Stimulated activated CD8-positive, alpha-beta memory T cell treated with anti-CD3 and anti-CD28 coated beads, Interleukin-4, amount 100 ng/mL, for 24 hours (primary cell): ENCODE measurements at places on chromosomes 4 and X.

GRCh38 chr4:10054571-10055041 is 33.3 kb upstream of the SLC2A9 start:
- DNase-seq = no peak

DNA sequence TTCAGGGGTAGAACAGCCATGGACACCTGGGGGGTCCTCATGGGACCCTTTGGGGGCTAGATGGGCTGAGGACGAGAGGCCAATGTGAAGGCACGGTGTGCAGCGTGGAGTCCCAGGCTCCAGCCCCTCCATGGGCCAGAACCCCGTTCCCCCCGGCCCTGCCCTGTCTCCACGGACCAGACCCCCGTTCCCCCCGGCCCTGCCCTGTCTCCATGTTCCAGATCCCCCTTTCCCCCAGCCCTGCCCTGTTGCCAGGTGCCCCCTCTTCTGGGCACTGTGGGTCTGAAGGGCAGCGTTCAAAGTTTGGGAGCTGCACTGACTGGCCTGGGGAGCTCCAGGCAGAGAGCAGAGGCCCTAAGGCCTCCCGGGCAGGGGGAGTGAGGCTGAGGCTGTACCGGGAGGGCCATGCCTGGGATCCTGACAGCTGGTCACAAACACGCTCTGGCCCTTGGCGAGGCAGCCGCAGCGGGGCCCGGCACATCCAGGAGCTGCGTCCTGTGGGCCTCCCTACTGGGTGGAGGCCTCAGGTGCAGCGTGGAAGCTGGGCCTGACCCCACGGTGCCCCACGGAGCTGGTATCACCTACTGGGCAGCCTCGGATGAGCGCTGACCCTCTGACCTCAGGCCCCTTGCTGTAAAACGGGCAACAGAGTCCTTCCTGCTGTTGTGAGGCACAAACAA is 8.9 kb downstream of the DGKQ start:
- DNase-seq = no peak

DNA sequence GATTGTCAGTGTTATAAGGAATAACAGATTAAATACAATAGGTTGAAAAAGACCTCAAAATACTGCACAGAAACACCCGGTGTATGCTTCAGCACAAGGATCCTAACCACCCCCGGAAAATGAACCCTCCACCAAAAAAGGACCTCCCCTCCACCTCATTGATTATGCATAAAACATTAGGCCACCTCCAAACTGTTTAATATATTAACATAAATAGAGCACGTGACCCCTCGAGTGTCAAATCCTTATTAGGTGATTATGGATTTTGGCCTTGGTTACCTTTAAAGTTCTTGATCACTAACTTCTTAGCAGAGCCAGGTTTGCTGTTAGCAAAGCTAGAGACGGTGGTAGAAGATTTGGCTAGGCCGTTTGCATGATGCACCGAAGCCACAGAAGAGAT is 958 bp downstream of the CUL4B start:
- DNase-seq = no peak

DNA sequence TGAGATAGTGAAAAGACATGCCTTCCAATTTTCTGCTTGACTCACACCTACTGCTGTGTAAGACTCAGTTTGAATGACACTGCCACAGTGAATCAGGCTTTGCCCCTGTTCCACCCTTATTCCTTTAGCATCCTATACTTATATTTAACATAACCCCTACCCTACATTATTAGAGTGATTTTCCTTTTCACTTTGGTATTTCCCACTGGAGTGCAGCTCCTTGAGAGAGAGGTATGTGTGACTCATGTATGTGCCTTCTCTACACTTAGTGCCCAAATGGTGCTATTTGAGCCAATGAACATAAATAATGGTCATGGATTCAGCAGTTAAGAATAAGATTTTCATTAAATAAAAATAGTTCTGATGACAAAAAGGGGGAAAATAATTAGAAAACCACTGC is 69.5 kb downstream of the RRAGB start:
- DNase-seq = no peak

DNA sequence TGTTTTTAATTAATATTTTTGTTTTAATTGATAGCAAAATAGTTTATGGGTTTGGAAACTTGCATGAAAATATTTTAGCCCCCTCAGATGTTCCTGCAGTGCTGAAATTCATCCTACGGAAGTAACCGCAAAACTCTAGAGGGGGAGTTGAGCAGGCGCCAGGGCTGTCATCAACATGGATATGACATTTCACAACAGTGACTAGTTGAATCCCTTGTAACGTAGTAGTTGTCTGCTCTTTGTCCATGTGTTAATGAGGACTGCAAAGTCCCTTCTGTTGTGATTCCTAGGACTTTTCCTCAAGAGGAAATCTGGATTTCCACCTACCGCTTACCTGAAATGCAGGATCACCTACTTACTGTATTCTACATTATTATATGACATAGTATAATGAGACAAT is 40.4 kb downstream of the MAP7D3 start:
- no peak for DNase-seq

- no peak for DNase-seq
Observed at GRCh38 chr4:78484574-78484973, 67.0 kb upstream of the ANXA3 start.

DNA sequence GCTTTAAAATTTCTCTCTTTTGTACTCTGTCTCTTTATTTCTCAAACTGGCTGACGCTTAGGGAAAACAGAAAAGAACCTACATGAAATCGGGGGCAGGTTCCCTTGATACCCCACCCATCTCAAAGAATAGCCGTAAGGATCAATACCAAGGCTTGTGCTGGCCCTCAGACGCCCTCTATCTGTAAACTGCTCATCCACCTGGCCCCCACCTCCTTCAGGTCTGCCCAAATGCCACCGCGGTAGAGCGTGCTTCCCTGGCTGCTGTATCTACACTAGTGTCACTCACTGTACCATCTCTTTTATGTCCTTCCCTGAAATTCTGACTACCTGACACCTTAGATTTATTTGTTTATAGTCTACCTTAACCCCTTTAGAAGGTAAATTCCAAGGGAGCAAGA is 62.8 kb downstream of the SMIM20 start:
- DNase-seq = no peak

- DNase-seq = no peak
Observed at GRCh38 chr4:33482773-33483172, 2761.5 kb downstream of the ARAP2 start.

DNA sequence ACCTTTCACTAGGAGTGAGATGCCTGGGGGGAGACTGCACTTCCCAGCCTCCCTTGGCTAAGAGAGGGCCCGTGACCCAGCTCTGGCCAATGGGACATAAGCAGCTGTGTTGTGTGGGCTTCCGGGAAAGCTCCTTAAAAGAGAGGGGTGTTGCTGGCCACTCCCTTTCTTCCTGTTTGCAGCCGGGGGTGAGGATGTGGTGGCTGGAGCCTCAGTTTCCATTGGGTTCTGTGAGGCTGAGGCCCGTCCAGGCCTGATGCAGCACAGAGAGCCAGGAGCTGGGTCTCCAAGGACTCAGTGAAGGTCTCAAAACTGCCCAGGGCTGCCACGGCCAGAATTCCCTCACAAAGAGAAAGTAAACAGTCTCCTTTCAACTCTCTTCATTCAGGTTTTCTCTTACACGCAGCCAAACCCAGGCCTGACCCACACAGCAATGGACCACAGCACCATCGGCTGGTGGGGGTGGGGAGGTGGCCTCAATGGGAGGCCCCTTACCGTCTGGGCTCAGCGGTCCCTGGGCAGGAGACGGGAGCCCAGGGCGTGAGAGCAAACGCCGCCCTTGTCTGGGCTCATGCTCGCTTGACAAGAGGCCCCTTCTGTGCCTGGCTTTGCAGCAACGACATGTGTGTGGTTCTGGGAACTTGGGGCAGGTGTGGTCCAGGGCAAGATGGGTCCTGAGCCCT is 6.6 kb downstream of the NKX1-1 start:
- no peak for DNase-seq

- DNase-seq = no peak
Observed at GRCh38 chrX:68832101-68832416, 3.2 kb downstream of the EFNB1 start.

- DNase-seq = no peak
Observed at GRCh38 chr4:38036548-38036947, 76.3 kb downstream of the PTTG2 start.

DNA sequence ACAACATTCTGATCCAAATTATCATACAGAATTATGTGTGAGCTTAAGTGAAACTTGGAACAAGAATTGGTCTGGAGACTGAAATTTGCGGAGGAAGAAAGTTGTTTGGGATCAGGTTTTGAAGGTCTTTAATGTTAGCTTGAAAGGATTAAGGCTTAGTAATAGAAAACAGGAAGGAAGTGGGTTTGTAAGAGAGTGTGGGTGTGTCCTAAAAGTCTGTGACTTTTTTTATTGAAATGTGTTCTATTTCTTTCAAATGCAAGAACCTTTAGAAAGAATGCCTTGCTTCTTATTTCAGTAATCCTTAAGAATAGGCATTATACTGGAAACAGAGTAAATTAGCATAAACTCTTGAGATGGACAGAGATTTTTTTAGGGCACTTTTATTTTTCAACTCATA is 198.0 kb downstream of the GALNTL6 start:
- DNase-seq = no peak

DNA sequence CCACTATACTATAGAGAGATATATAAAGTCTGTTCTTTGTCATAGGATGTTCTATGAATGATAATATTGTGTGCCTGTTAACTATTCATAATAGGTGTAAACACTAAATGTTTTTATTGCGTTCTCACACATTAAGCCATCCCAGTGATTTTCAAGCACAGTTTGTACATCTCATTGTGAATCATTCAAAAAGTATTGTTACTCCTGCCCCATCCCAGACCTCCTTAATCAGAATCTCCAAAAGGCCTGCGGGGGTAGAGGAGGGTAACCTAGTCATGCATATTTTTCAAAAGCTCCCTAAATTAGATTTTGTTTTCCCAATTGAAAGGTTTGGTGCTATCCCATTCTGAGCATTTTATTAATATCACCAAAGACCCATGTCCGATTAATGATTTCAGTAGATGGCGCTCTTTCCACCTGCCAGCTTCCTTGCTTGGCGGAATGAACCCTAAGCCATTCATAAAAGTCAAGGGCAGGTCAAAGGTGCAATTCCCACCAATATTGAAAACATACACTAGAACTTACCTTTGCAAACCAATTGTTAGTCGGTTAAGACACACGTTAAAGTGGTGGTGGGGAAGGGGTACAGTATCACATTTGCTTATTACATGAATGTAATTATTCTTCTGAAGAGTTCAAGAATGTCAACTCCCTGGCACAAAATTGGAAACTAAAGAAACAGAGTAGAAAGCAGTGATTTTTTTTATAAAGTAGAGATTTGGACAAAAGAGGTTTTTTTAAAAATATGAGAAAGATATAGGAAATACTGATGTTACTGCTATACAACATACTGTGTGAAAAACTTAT is 5.8 kb upstream of the TET2 start:
- no peak for DNase-seq

DNA sequence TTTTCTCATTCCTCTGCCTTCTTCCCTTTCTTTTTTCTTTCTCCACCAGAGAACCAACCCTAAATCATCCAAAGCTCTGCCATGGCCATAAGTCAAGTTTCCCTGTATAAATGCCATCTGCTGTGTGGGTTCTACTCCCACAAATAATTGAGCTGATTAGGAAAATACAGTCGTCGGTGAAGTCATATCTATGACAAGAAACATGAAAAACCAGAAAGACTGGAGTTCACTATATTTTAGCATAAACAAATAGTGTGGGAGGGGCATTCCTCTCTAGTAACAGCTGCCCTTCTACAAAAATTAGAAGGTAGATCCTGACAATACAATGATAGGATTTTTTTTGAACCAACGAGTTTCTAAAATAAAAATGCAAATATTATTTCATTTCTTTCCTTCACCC is 48.8 kb downstream of the SPOCK3 start:
- DNase-seq = no peak

DNA sequence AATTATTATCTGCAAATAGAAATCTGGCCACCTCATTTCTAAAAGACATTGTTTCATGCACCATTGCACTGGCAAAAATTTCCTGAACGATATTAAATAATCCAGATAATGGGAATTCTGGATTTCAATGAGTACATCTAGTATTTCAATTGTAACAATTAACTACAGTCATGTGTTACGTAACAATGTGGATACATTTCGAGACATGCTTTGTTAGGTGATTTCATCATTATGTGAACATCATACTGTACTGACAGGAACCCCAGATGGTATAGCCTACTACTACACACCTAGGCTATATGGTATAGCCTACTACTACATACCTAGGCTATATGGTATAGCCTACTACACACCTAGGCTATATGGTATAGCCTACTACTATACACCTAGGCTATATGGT is 14.8 kb downstream of the LAMTOR3 start:
- no peak for DNase-seq

DNA sequence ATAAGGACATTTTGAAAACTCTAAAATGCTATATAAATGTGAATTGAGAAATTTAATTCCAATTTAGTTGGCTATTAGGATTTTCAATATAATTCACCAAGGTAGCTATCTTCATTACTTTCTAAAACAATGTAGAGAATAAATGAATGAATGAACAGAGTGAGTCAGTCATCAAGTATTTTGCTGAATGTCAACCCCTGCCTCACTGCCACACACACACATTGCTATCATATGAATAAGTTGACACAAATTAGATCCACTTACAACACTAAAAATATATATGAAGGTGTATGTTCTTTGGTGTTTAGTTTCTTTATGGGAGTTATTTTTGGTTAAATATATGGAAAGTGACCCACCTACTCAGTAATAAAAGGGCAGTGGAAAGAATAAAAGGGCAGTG is 141.4 kb upstream of the SMIM10 start:
- DNase-seq = no peak

- no peak for DNase-seq
Observed at GRCh38 chr4:10442976-10443375, 14.2 kb downstream of the ZNF518B start.

GRCh38 chrX:8969378-8969777 is 64.5 kb downstream of the FAM9B start:
- DNase-seq = no peak

- DNase-seq = no peak
Observed at GRCh38 chrX:153736071-153736820, 11.6 kb downstream of the ABCD1 start.

DNA sequence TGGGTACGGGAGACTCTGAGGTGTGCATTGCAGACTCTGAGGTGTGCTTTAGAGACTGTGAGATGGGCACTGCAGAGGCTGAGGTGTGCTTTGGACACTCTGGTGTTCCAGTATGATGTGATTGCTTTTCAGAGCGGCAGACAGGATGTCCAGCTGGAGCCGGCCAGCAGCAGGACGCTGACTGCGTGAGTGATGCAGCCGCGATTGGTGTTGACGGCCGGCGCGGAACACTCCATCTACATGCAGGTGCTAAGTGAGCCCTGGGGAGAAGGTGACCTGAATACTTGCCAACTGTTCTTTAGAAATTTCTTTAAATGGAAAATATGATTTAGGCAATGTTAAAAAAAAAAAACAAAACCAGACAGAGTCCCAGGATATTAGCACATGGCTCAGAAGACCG is 103.1 kb upstream of the PPP2R3B start:
- no peak for DNase-seq

GRCh38 chr4:162610116-162610515 is 446.3 kb upstream of the FSTL5 start:
- no peak for DNase-seq

GRCh38 chrX:19902110-19902509 is 14.7 kb upstream of the SH3KBP1 start:
- no peak for DNase-seq

- DNase-seq = no peak
Observed at GRCh38 chr4:78379991-78380729, 171.4 kb upstream of the ANXA3 start.

GRCh38 chr4:56118055-56118454 is 169.3 kb downstream of the CEP135 start:
- no peak for DNase-seq
